Putamen (tissue), 1 donor: ENCODE measurements at places on chromosomes 6 and 20.

GRCh38 chr6:144566868-144567615 is 281.9 kb downstream of the UTRN start:
- no peak for DNase-seq

DNA sequence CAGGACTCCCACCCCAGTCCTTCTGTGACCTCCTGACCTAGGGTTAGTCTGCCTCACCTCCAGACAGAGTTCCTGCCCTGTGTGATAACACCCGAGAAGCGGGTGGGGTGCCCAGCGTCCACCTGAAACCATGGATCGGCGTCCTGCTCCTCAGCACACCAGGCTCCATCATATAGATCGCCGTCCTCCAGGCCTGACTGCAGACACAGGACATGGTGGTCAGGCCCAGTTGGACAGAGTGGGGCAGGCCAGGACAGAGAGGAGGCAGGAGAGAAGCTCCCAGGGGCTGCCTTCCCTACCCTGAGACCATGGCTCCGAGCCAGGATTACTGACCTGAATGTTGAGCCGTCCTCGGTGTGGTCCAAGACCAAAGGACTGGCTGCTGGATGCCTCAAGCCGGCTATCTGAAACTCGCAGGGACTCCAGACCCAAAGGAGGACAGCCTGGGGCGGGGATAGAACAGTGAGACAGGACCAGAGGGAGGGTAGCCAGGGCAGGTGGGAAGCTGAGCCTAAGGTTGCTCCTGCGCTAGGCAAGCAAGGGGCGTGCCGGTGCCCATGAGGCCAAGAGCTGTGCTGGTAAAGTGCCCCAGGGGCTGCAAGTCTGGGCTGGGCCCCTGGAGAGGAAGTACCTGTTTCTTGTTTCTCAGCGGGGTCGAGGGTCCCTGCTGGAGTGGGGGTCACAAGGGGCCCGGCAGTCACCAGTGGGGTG is 2.2 kb downstream of the CPXM1 start:
- DNase-seq = no peak

DNA sequence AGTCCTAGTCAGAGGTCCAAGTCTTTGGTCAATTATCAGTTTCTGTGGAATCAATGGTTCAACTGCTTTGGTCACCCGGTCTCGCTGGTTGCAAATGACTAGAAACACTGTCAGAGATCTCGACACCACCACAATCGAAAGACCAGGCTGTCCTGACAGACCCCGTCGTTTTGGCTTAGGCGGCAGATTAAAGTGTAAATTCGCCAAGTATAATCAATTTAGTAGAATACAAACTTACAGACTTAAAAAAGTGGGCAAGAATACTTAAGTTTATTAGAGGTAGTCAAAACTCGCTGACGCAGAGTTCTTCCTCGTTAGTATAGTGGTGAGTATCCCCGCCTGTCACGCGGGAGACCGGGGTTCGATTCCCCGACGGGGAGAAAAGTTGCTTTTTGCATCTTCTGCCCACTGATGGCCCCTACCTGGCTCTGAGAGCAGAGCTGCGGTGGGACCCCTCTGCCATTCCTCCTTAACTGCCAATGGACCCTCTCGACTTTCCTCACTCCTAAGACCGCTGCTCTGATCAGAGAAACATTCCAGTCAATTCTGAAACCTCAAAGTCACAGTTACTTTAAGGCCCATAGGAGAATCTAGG is 30.6 kb upstream of the ZNF184 start:
- peak; percentile 55 for DNase-seq

GRCh38 chr20:63000958-63001357 is 5.8 kb downstream of the BHLHE23 start:
- no peak for DNase-seq

- no peak for DNase-seq
Measured at GRCh38 chr6:88843040-88843439, 120.4 kb downstream of the RNGTT start.

DNA sequence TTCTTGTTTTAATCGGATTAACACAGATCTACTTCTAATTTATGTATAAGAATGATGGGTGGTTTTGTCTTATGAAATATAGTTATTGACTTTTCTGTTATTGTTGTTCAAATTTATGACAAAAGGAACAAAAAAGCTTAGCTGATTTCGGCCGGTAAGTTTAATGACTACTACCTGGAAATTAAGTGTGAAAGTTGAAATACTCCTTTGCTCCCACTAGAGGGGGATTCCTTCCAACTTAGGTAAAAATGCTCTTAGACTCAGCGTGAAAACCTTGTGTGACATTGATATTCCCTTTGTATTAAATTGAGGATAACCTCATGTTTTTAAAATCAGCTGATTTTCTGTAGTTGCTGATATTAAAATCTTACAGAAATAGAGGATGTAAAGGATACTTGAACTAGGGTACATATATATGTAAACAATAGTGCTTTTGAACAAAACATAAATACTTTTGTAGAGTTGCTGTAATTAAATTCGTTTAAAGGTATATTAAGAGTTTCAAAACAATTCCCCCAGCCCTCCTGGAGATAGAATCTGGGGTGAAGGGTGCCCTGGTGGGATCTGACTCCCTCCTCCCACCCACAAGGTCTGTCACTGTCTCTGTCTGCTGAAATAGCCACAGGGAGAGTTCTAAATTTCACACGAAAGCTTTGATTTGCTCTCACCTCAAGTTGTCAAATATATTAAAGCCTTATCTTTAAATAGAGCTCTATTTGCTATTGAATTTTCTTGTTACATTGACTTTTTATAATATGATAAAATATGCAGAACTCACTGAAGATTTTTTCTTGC is 257.5 kb downstream of the ARID1B start:
- DNase-seq = no peak

DNA sequence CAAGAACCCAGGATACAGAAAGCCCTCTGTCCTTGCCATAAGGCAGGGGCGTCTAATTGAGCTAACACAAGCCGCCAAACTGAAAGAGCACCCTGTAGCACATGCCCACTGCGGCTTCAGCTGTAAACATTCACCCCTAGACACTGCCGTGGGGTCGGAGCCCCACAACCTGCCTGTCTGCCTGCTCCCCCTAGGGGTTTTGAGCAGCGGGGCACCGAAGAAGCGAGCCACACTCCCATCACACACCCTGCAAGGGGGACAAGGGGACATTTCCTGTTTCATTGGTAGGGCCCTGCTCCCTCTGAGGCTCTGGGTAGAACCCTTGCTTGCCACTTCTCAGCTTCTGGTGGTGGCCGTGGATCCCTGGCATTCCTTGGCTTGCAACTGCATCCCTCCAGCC is 45.2 kb upstream of the BCLAF1 start:
- no peak for DNase-seq

DNA sequence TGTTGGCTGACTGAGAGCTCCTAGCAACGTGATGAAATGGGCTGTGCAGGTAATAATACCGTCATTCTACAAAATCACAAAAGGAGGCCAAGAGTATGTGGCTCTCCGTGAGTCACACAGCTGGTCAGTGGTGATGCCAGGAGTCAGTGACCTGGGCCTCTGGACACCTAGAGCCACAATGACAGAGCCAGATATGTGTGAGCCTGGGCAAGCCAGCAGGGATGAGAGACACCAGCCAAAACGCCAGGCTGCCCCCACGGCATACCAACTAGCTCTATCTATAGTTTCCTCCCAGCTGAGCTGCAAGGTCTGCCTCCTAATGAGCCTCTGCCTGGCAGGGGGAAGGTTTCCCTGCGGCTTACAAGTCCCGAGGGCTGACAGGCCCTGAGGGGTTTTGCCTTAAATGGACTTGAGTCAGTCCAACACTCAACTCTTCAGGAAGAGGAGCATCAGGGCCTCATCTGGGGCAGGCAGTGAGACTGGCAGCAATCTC is 70.0 kb downstream of the CPNE5 start:
- DNase-seq = no peak

DNA sequence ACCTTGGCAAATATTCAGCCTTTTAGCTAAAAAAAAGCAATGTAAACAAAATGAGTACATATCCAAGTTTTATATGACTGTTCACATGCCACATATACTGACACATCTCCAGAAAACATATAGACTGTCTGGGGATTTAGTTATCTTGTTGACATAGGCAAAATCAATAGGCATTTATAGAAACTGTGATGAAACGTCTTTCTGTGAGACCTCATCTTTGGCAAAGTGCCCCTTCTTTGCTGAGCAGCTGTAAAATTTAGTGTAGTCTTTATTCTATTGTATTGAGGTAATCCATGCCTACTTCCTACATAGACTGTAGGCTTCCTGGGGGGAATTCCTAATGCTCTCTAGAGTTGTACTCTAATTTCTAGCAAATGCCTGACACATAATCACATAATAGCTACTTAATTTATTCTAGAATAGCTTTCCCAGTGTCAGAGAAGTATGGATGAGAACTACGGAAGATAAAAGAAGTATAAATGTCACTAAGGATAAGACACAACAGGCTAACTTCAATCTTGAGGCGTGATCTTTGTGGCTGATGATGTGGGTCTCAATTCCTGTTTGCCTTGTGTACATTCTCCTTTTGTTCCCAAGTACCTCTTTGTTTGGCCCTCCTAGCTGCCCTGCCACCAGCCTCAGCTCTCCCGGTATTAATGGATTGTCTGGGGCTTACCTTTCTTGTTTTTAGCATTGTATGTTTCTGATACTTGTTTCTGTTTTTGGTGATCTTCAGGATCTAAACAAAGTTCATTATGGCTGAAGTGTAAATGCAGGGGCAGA is 30.6 kb downstream of the PTCHD4 start:
- DNase-seq = no peak

DNA sequence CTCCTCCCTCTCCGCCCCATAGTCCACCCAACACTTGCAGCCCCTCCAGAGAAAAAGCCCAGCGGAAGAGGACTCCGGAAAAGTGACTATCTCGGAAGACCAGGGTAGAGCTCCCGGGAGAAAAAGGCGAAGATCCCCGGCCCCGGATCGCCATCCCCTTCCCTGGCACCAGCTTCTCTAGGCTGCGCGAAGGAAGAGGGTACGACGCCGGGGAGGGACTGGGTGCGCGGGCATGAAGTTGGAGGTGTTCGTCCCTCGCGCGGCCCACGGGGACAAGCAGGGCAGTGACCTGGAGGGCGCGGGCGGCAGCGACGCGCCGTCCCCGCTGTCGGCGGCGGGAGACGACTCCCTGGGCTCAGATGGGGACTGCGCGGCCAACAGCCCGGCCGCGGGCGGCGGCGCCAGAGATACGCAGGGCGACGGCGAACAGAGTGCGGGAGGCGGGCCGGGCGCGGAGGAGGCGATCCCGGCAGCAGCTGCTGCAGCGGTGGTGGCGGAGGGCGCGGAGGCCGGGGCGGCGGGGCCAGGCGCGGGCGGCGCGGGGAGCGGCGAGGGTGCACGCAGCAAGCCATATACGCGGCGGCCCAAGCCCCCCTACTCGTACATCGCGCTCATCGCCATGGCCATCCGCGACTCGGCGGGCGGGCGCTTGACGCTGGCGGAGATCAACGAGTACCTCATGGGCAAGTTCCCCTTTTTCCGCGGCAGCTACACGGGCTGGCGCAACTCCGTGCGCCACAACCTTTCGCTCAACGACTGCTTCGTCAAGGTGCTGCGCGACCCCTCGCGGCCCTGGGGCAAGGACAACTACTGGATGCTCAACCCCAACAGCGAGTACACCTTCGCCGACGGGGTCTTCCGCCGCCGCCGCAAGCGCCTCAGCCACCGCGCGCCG is 822 bp downstream of the FOXQ1 start:
- DNase-seq = no peak

DNA sequence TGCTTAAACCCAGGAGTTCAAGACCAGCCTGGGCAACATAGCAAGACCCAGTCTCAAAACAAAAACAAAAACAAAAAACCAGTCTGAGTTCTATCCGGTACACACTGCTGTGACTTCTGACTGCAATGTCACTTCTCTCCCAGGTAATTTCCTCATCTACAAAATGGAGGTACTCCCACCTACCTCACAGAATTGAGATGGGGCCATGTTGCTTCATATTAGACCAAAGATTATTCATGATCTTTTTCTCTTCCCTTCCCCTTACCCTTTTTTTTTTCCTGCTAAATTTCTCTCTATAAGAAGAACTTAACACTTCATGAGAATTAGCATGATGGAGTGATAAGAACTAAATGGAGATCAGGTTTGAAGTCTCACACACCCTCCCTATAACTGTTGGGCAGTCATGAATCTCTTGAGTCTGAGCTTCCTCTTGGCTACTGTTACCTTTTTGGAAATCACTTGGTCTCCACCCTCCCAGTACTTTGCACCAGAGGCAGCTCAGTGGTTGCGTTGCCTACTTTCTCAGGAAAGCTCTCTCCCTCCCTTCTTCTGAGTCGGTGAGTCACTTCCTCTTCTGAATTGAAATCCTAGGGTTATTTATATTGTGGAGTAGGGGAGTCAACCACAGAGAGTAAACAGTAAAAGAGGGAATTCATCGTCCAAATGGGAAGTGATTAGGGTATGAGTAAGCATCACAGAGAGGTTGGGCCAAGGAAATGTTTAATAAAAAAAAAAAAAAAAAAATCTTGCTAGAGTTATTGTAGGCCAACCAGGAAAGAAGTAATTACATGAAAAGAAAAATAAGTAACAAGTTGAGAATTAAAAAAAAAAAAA is 59.9 kb upstream of the MAP7 start:
- no peak for DNase-seq

DNA sequence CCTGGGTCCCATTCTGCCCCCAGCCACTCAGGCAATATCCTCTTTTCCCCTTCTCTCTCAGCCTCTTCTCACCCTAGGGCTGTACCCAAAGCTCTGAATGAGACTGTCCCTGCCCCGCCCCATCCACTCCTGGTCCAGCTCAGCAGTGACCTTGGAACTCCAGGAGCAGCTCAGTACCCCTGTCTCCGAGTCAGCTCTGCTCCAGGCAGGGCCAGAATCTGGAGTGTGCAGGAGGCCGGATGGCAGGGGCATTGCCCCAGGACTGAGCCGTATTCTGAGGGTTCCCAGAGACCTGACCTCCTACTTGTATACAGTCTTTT is 2.0 kb upstream of the RAET1G start:
- no peak for DNase-seq

GRCh38 chr6:40342723-40343122 is 244.4 kb downstream of the LRFN2 start:
- DNase-seq = peak; percentile 22

DNA sequence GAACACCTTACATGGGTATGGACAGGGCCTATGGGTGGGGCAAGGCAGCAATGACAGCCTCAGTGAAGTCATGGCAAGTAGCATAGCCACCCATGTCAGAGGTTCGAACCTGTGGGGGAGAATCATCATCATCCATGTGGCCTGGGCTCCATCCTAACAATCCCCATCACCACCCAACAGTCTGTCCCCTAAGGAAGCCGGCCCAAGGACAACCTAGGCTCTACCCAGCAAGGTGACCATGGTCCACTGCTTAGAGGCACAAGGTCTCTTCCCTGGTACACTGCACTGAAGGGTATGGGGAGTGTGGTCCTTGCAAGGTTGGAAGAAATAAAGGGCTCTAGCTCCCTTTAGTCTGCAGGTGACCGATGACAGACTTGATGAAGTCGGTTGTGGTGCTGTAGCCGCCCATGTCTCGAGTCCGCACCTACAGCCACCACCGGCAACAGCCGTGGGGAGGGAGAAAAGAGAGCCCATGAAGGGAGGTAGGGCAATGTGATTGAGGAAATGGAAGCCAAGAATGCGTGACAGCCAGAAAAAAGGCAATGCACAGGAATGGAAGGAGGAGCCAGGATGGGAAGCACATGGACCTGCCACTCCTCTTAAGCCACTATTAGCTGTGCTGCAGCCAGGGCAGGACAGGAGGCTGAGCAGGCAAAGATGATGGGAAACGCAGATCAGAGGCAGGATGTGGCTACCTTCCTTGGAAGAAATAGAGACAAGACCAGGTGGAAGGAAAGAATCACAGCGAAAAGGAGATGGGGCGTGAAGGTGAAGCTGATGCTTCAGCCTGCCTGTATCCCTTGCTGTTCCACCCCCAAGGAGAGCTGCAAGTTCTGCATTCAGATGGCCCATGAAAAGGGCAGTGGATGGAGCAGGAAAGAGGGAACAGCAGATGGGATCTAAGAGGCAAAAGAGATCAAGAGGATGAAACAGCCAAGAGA is 5.3 kb downstream of the IDH3B start:
- no peak for DNase-seq
